Mesendoderm (in vitro differentiated cells): ENCODE measurements at places on chromosomes 3 and 15.
A peak's percentile ranks its signal among the peaks of the same experiment; 100 is the strongest.

GRCh38 chr3:71863563-71864190 lies 78.7 kb upstream of the PROK2 start:
- no peak for DNase-seq
- H3K4me1 ChIP-seq, result no peaks in the 10 kb centered on the region
- no peak overlapping the region for H3K27ac ChIP-seq
- H3K36me3 ChIP-seq, result no peaks in the 10 kb centered on the region
- H3K4me3 ChIP-seq, result no peak overlapping the region

DNA sequence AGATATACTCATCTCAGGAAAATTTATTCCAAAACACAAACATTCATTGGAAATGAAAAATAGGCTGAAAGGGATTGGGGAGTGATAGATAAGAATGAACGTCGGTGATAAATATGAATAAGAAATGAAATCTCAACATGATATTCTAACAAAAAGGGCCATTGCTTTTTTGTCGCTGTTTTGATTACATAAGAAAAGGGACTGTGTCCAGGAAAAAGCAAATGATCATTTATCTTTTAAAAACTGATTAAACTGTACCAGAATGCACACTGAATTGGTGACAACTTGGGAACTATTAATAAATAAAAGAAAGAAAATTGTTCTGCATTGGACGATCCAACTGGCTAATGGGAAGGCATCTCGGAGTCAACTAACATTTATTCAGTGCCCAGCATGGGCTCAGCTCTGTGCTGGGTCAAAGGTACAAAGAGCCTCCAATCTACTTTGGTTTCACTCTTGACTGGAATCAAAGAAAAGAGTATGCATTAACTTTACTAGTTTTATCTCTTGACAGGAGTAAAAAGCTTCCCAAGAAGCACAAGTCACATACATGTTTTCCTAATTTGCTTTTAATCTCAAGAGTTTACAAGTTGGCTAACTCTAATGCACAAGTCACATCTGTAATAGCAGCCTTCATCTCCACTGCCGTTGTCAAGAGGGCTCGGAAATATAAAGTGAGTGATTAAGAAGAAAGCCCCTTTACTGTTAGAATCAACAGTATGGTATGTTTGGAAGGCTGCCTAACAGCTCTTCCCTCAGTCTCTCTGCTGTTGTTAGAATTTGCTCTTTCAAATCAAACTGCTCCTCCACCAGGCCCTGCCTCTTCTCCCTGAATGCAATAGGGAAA lies 280.0 kb downstream of the IGSF11 start:
- H3K27ac ChIP-seq, result no peak overlapping the region
- no peaks in the 10 kb centered on the region for H3K4me1 ChIP-seq
- H3K27me3 ChIP-seq, result no peaks in the 10 kb centered on the region
- no peak for DNase-seq
- no peaks in the 10 kb centered on the region for H3K36me3 ChIP-seq

DNA sequence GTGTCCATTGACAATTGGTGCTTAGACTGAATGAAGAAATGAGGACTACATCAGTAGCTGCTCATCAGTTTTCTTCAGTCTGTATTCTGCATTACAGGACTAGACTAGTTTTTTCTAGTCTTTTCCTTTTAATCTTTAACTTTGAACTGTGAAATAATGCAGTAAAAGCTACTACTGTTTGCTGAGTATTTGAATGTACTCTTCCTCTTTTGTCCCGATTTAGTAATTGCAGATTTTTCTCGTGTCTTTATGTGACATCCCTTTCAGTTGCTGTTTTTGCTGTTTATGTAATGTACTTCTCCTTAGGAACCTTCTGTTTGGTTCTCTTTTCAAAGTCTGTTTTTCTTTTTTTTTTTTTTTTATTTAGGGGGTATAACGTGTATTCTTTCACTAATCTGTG lies 17.4 kb downstream of the MFSD1 start:
- H3K27me3 ChIP-seq, result no peaks in the 10 kb centered on the region
- no peak overlapping the region for H3K27ac ChIP-seq
- no peak overlapping the region for H3K4me3 ChIP-seq

GRCh38 chr3:157436583-157437291 lies at the start of gene PTX3:
TSS of gene PTX3 (plus strand) at chr3:157436850. CDS start at chr3:157436934, 84 bp downstream.
- H3K36me3 ChIP-seq, result no peaks in the 10 kb centered on the region
- H3K4me3 ChIP-seq, result peak within 1 kb of the TSS; percentile 38
- DNase-seq, result peak; percentile 37
- H3K27ac ChIP-seq, result no peak within 1 kb of the TSS

- no peak for DNase-seq
- no peaks in the 10 kb centered on the region for H3K27me3 ChIP-seq
- no peak overlapping the region for H3K27ac ChIP-seq
- H3K4me1 ChIP-seq, result peaks cover 2% of the 10 kb centered on the region
Measured at GRCh38 chr15:35256551-35256950, 171.5 kb upstream of the NANOGP8 start.

GRCh38 chr3:40624189-40624769 lies 99.5 kb downstream of the ZNF621 start:
- H3K36me3 ChIP-seq, result no peaks in the 10 kb centered on the region
- H3K27ac ChIP-seq, result no peak overlapping the region
- H3K4me1 ChIP-seq, result no peaks in the 10 kb centered on the region

DNA sequence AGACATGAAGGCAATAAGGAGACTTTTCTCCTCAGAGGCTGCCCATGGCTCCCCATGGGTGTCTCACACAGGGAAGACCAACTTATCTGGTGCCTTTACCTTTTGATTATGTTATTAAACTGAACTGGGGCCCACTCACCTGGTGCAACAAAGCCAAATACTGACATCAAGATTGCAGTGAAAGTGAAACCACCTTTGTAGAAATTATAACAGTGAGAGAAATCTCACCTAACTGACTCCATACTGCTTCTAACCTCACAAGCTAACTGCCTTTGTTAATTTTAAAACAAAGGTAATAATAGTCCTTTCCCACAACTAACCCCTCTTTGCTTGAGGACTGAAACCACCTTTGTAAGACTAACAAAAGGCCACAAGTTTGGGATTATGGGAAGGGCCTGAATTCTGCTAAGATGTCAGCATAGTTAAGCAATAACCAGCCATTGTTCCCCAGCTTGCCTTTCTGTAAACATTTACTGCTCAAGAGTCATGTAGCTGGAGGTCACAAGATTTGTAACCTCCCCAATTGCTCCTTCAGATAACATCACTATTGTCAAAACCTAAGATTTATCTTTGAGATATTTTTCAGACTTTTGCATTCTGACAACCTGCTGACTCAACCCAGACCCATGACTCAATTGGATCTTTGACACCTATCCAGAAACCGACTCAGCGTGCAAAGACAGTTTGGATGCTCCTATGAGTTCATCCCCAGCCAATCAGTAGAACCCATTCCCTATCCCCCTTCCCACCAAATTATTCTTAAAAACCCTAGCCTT lies 420.3 kb upstream of the CFAP20DC start:
- H3K27ac ChIP-seq, result peak overlapping the region; percentile 51
- H3K4me1 ChIP-seq, result no peaks in the 10 kb centered on the region
- no peaks in the 10 kb centered on the region for H3K27me3 ChIP-seq
- H3K4me3 ChIP-seq, result no peak overlapping the region

DNA sequence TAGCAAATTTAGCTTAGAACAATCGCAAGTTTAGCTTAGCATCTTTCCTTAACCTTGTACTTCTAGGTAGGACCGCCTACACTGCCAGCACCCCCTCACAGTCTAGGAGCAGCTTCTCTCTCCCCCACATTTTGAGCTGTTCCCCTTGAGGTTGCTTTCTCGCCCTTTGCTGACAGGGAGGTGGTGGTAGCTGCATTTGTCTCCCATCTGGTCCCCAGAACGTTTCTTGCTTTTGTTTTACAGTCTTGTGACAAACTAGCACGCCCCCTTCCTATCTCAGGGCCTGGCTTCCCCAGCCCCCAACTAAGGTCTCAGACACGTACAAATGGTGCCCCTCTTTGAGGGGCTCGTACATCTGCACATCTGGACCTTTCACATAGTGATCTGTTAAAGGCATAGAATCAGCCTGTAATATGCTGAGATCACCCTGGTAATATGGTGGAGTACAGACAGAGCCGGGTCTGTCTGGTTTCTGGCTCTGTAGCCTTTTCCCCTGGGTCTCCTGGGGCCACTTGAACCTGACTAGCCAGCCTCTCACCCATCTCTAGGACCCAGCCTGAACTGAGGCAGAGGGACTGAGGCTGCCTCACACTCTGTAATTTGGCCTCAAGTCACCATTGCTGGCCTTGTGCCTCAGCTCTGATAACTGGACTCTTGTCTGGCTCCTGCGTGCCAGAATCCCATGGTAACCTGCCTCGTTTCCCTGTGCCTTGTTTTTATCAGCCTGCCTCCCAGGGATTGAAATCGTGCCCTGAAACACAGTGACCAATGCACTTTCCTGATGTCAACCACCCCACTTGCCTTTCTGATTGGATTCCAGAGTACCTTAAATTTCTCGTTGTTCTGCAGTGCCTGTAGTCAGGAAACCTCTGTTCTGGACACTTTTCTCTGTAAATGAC lies 27.7 kb downstream of the CRTC3 start:
- no peak overlapping the region for H3K4me3 ChIP-seq
- H3K27me3 ChIP-seq, result no peaks in the 10 kb centered on the region
- no peak for DNase-seq
- no peak overlapping the region for H3K27ac ChIP-seq

DNA sequence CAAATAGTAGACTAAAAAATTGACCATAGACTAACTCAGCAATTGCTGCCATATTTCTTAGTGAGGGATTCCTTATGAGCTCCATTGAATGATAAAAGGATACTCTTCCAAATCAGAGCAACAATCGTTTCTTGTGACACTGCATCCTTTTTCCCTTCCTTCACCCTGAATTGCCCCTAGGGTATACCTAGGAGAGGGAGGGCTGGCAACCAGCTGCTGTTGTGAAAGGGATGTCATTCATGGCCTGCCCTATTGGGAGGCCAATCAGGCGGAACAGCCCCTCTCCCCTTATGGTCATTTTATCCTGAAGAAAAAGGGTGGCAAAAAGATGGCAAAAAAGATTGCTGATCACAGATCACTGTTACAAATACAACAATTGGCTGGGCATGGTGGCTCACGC lies 26.3 kb downstream of the B3GNT5 start:
- H3K4me3 ChIP-seq, result no peak overlapping the region
- no peak for DNase-seq
- no peaks in the 10 kb centered on the region for H3K27me3 ChIP-seq
- H3K4me1 ChIP-seq, result no peaks in the 10 kb centered on the region

DNA sequence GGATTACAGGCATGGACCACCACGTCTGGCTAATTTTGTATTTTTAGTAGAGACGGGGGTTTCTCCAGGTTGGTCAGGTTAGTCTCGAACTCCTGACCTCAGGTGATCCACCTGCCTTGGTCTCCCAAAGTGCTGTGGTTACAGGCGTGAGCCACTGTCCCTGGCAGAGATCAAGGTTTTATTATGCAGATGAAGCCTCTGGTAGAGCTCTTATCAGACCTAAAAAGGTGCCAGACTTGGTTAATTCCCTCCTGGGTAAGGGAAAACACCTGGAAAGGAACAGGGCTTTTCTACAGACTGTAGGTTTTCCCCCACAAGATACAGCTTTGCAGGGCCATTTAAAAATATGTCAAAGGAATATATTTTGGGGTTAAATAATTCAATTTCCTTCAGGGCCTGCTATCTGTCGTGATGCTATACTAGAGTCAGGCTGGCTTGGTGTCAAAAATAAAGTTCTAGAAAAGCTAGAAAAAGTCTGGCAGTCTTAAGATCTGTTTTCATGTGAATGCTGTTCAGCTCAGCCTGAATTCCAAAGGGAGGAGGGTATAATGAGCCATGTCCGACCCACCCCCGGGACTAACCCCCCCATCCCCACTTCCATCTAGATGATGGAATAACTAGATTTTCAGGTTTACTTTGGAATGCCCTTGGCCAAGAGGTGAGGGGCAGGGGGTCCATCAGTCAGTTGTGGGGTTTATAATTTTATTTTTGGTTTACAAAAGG lies 1.9 kb upstream of the BLOC1S6 start:
- no peaks in the 10 kb centered on the region for H3K36me3 ChIP-seq
- H3K4me3 ChIP-seq, result no peak overlapping the region
- DNase-seq, result peak; percentile 87
- peaks cover 4% of the 10 kb centered on the region for H3K4me1 ChIP-seq
- H3K27ac ChIP-seq, result peak overlapping the region; percentile 60
- no peaks in the 10 kb centered on the region for H3K27me3 ChIP-seq

DNA sequence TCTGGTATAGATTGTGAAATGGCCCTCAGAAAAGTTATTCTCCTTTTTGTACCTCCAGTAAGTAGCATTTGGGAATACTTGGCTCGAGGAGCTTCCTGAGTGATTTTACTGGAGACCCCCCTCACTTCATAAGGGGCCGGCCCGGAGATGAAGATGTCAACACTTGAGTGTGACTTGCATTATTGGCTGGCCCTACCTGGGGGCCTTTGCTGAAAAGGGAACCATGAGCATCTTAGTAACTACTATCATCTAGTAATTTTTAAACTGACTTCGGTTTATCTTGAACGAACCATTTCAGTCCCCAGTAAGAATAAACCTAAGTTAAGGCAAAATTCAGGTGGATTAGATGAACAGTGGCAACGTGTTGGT lies 1.3 kb downstream of the FAIM start:
- H3K4me1 ChIP-seq, result no peaks in the 10 kb centered on the region
- no peak overlapping the region for H3K4me3 ChIP-seq
- no peaks in the 10 kb centered on the region for H3K27me3 ChIP-seq

DNA sequence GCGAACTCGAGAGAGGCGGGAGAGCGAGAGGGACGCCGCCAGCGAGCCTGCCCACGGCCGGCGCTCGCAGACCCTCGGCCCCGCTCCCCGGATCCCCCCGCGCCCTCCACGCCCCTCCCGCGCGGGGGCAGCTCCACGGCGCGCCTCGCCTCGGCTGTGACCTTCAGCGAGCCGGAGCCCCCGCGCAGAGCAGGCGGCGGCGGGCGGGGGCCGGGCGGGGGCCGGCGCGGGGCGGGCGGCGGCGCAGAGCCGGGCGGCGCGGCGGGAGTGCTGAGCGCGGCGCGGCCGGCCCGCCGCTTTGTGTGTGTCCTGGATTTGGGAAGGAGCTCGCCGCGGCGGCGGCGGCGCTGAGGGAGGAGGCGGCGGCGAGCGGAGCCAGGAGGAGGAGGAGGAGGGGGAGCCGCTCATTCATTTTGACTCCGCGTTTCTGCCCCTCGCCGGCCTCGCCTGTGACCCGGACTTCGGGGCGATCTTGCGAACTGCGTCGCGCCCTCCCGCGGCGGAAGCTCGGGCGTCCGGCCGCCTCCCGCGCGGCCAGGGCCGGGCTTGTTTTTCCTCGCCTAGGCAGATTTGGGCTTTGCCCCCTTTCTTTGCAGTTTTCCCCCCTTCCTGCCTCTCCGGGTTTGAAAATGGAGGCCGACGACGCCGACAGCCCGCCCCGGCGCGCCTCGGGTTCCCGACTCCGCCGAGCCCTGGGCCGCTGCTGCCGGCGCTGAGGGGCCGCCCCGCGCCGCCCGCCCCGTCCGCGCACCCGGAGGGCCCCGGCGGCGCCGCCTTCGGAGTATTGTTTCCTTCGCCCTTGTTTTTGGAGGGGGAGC lies 524 bp downstream of the IGF1R start:
- peak; percentile 78 for DNase-seq
- H3K27ac ChIP-seq, result peak overlapping the region; percentile 90
- H3K36me3 ChIP-seq, result no peaks in the 10 kb centered on the region

- H3K27me3 ChIP-seq, result no peaks in the 10 kb centered on the region
- H3K36me3 ChIP-seq, result no peaks in the 10 kb centered on the region
- H3K27ac ChIP-seq, result no peak overlapping the region
Measured at GRCh38 chr15:36632226-36632625, 52.8 kb downstream of the CDIN1 start.
